ENCODE measurements at places on chromosomes 3 and 15. TPM values are rescaled to one million over a fixed set of nuclear protein-coding genes. Genes with fewer than 3 reads are reported as not detected.

The CORO2B gene
- 14.1 TPM for total RNA-seq

The MST1R gene
- total RNA-seq: 0.72 TPM

The EPHA6 gene
- total RNA-seq: not detected

The PARP6 gene
- total RNA-seq: 43.4 TPM

The VEPH1 gene
- 23.2 TPM for total RNA-seq

The ARL14 gene
- not detected for total RNA-seq

The ACTL6A gene
- total RNA-seq: 36.8 TPM

The RASGRF1 gene
- under 0.01 TPM for total RNA-seq

The MORF4L1 gene
- 446 TPM for total RNA-seq

The CHMP2B gene
- total RNA-seq: 63.1 TPM
